ENCODE measurements at places on chromosomes 6 and 20. TPM values are rescaled to one million over a fixed set of nuclear protein-coding genes. Genes with fewer than 3 reads are reported as not detected.

GRCh38 chr6:150684161-150684560, 84.5 kb downstream of the PLEKHG1 start:
- no peak for DNase-seq

The ADGRF5 gene
- 27.3 TPM for total RNA-seq

DNA sequence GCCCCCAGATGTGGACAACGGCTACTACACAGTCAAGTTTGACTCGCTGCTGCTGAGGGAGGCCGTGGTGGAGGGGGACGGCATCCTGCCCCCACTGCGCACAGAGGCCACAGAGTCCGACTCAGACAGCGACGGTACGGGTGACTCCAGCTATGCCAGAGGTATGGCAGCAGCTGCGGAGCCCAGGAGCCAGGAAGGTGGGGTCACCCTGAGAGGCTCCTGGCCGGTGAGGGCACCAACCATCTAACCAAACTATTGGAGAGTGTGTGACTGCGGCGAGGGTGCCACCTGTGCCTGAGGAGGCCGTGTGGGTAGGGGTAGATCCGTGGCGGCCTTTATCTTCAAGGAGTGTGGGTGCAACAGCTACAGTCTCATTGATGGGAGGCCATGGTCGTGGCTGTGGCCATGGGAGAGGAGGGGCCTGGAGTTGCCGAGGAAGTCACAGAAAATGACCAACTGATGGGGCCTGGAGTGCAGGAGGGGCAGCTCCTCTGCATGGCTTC, 2.8 kb upstream of the LIME1 start:
- DNase-seq: no peak

DNA sequence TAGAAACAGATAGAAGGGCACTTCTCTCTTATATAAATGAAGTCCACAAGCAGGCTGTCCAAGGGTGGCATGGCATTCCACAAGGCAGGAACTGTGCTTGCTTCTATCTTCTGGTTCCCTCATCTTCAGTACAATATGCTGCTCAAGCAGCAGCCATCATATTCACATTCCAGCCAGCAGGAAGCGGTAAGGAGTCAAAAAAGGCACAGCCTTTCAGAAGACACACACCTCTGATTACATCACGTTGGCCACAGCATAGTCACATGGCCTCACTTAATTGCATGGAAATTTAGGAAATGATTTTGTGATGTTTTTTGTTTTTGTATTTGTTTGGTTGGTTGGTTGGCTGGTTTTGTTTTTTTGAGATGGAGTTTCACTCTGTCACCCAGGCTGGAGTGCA, 19.0 kb downstream of the REM1 start:
- DNase-seq: no peak

DNA sequence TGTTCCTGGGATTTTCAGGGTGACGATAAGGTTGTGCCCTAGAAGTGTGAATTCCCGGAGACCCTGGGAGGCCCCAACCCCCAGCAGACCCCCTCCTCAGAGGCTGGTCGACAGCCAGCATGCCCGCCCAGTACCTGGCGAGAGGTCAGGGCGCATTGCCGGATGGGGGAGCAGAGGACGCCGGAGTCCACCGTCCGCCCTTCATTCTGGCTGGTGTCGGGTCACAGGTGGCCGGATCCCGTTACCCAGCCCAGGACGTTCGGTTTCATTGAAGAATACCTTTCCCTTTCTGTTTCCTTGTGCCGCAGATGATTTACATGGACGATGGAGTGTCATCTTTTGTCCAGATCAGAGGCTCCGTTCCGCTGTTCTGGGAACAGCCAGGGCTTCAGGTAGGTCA, 61.3 kb downstream of the SYNJ2 start:
- no peak for DNase-seq

- no peak for DNase-seq
Observed at GRCh38 chr6:87393026-87393622, 14.6 kb upstream of the CFAP206 start.

GRCh38 chr6:56638760-56639159, 3.9 kb downstream of the DST start:
- no peak for DNase-seq

DNA sequence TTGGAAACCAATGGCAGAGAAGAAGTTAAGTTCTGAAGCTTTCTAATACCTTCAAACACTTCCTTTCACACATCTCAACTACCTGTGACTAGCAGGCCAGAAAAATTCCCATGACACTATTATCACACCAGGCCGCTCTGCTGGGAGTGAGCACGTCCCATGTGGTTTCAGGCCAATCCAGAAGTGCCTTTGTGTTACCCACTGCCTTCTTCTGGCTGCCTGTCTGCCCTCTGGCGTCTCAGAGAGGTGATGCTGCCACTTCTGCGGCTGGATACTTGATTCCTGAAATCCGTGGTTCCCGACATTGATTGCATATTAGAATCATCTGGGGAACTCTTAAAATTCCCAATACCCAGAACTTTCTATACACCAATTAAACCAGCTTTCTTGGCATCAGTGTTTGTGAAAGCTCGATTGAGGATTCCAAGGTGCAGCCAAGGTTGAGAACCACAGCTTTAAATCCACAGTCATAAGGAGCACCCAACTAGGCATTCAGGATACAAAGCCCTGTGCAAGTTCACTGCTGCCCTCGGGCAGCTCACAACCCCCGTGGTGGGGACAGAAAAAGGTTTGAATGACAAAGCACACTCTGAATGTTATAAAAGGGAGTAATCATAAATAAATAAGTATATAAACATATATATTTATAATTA, 65.6 kb downstream of the STMND1 start:
- peak; percentile 76 for DNase-seq

DNA sequence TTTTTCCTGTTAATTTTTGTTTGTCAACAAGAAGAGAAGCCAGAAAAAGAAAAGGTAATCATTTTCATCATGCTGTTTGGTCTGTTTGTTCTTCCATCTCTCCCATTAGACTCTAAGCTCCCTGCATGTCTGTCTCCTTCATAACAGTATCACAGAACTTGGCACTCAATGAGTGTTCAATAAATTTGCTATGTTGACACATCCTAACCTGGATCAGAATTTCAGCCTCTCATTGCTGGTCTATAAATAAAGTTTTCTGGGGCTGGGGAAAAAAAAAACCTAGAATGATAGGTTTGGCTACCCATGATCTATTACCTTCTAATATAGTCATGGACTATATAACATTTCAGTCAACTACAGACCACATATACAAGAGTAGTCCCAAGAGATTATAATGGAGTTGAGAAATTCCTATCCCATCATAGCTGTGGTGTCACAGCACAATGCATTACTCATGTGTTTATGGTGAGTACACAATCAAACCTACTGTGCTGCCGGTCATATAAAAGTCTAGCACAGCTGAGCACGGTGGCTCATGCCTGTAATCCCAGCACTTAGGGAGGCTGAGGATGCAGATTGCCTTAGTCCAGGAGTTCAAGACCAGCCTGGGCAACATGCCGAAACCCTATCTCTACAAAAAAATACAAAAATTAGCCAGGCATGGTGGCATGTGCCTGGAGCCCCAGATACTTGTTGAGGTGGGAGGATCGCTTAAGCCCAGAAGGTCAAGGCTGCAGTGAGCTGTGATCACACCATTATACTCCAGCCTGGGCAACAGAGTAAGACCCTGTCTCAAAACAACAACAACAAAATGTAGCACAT, 5.9 kb downstream of the NUDT3 start:
- DNase-seq: no peak

The ARMC12 gene
- total RNA-seq: 0.72 TPM

The PNPLA1 gene
- total RNA-seq: not detected

GRCh38 chr6:120363429-120363828, 970.9 kb downstream of the TBC1D32 start:
- no peak for DNase-seq

DNA sequence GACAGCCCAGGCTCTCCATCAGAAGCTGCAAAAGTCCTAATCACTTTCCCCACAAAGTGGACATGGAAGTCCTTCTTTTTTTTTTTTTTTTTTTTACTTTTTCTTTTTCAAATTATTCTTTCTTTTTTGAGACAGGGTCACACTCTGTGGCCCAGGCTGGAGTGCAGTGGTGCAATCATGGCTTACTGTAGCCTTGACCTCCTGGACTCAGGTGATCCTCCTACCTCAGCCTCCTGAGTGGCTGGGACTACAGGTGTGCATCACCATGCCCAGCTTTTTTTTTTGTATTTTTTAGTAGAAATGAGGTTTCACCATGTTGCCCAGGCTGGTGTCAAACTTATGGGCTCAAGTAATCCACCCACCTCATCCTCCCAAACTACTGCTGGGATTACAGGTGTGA, 29.0 kb upstream of the AKIRIN2 start:
- no peak for DNase-seq

DNA sequence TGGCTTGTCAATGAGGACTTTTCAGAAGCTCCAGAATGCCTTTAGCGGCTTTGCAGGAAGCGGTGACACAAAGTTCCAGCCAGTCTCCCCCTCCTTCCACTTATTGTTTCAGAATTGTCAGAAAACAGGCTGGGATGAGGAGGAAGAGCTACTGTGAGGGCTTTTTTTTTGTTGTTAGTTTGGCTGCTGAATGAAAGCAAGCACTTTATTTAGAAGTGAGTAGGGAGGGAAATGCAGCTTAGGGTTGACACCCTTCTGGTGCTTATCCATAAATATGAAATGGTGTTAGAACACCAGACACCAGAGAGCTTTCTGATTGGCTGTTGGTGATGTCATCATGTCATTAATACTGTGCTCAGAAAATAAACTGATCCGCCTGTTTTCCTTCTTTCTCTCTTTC, 251.5 kb downstream of the SOX4 start:
- DNase-seq: peak; percentile 22

The NFYA gene
- 11.2 TPM for total RNA-seq

The TRIM31 gene
- total RNA-seq: not detected

- DNase-seq: no peak
Observed at GRCh38 chr20:10060226-10060625, 25.4 kb downstream of the ANKEF1 start.

DNA sequence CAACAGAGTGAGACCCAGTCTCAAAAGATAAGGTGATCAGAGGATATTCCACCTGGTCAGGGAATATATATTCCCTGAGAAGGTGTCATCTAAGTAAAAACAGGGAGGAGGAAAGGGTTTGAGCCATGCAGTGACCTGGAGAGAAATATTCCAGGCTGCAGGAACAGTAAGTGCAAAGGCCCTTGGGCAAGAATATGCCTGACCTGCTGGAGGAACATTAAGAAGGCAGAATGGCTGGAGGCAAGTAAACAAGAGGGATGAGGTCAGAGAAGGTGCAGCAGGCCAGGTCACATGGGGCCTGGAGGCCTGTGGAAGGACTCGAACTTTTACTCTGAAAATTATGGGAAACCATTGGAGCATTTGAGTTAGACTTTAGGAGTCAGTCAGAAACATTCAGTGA, 6.7 kb downstream of the DEF6 start:
- no peak for DNase-seq

DNA sequence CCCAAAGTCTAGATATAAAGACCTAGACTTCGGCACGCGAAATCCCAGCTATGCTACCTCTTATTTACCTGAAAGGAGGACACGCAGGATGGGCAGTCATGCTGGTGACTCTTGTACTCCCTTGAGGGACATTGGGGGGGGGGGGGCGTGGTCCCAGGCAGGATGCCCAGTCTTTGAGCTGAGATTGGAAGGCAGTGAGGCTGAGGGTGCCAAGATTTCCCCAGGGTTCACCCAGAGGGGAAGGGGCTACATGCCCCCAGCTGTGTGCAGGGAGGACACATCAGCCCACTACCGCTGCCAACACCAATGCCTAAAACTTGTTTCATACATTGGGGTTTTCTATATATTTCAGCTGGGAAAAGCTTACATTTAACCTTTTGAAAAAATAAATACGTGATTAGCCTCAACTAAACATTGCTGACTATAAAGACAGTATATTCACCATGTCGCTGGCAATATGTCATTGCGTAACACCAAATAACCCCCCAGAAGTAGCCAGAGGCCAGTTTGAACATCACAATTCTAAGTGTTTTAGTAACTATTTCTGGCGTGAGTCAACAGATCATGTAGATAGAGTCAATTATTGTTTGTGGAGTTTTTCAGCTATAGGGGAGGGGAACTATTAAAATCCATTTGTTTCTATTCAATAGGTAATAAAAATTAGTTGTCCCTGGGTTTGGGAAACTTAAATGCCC, 21.6 kb downstream of the MGME1 start:
- no peak for DNase-seq

- peak; percentile 55 for DNase-seq
Observed at GRCh38 chr20:31811796-31812728, 7.1 kb upstream of the MYLK2 start.

GRCh38 chr20:15772826-15773225, 800.4 kb downstream of the KIF16B start:
- DNase-seq: no peak

DNA sequence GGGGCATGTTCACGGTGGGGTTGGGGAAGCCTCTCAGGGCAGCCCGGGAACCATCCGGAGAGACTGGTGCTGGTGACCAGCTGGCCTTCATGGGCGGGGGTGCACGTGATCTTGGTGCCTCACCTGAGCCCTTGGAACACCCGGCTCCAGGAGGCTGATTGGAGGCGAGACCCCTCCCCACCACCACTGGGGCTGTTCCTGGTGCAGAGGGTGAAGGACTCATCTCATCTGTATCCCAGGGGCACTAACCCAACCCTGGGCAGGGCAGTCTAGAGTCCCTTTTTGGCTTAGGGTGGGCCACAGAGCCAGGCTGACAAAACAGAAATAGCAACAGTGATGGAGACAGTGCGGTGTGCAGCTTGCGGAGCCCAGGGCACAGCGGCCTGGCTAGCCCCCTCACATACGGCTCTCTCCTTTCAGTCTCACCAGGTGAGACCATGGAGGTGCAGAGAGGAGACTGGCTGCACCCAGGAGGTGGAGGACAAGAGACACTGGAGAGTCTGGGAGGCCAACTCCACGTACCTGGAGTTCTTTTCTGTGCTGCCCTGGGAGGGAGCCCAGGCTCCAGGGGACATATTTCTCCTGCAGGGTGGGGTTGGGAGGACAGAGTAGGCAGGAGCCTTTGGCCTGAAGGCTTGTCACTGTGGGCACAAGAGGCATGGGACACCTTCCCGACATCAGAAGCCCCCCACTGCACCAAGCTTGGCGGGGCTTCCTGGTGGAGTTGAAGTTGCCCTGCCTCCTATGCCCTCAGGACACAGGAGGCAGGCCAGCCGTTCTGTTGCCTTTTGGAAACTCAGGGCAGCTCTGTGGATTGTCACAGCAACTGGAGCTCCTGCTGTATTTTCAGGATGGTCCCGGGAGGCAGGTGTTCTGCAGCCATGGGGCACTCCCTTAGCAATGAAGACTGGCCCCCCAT, 106.0 kb downstream of the SYCP2 start:
- DNase-seq: no peak

GRCh38 chr20:50731055-50731929, at the start of gene PARD6B:
TSS of gene PARD6B (plus strand) at chr20:50731580. CDS start at chr20:50731787, 207 bp downstream.
- DNase-seq: peak; percentile 97

GRCh38 chr20:52210037-52210990, 18.7 kb upstream of the ZFP64 start:
- DNase-seq: no peak

GRCh38 chr6:36954262-36954931, at the start of gene PI16:
TSS of gene PI16 (plus strand) at chr6:36954738. CDS start at chr6:36954761, 23 bp downstream.
- DNase-seq: no peak

- DNase-seq: no peak
Observed at GRCh38 chr6:23320471-23321015, 751.2 kb downstream of the HDGFL1 start.

The PFDN6 gene
- 33.4 TPM for total RNA-seq

Data from heart left ventricle (tissue), 16 donors.